ENCODE measurements at places on chromosomes 11 and 22. TPM values are rescaled to one million over a fixed set of nuclear protein-coding genes. Genes with fewer than 3 reads are reported as not detected.

DNA sequence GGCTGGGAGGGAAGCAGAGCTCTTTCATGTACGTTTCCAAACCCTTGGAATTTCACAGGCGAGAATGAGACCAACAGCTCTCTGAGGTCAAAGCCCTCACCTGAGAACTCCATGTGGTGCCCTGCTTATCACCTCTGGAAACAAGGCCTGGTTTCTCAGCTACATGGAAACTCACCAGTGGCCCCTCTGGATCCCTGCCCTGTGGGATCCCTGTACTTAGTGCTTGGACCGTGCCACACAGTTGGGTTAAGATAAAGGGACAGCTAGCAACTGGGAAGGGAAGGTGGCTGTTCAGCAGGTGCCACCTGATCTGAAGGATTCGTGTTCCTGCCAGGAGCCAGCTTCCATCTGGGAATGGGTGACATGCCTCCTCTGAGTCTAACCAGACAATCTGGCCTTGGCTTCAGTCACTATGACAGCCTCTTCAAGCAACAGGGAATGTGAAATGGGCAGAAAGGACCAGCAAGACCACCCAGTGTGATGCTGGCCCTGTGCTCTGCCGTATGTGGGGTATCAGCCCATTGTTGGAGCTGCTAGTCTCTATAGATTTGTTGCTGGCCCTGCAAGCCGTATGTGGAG lies 54.3 kb upstream of the BID start:
- no peak for DNase-seq

- DNase-seq = no peak
These were observed 223.6 kb downstream of the ADAMTS15 start for GRCh38 chr11:130671801-130672700.

WNT11 gene
- not detected for total RNA-seq

DNA sequence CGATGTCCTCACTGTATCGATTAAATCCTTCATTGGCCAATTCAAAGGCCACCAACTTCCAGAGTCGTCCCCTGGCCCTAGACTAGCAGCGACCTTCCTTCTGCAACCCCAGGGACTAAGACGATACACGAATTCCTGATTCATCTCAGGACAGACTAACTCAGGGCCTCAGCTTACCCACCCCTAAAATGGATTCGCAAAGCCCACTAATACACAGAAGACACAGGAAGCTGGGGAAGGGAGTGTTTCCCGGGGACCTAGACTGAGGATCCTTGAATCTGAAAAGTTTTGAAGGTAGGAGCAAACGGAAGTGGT lies 509 bp downstream of the LAMTOR1 start:
- DNase-seq = no peak

PATE2 gene
- not detected for total RNA-seq

C11orf97 gene
- not detected for total RNA-seq

- DNase-seq = no peak
These were observed 24.7 kb downstream of the EXT2 start for GRCh38 chr11:44120169-44120568.

GRCh38 chr11:8282631-8283030 lies 19.0 kb upstream of the LMO1 start:
- DNase-seq = no peak

- no peak for DNase-seq
These were observed at the start of gene SOX6 for GRCh38 chr11:16356057-16356760. Gene SOX6, minus strand, starts transcription at chr11:16356546. Its CDS starts 15,298 bp downstream, at chr11:16341248.

GRCh38 chr11:46694072-46694471 lies 6.3 kb downstream of the ARHGAP1 start:
- DNase-seq = no peak

DNA sequence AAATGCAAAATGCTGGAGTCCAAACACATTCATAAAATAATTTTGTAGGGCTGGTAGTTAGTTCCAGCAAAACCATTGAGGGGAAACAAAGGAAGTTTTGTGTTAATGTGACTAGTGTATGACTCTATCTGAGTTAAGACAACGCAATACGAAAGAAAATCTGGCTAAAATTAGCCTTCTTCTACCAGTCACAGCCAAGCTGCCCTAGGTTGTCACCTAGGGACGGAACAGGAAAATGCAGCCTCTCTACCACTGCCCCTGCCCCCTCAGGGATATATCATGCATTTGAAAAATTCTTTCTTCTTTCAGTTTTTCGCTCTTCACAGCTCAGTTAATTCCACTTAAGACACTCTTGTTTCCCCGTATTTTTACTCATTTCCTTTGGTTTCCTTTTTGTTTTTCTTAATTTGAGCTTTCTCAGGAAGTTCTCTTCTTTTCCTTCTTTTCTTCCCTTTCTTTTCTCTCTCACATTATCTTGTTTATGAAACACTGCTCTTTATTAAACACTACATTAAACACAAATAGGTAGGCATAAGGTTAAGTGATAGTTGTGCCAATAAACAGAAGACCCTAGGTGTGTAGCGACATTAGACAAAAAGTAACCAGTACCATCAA lies 30.6 kb downstream of the KIRREL3 start:
- DNase-seq = no peak

WNT7B gene
- total RNA-seq = not detected

GRCh38 chr11:1255151-1255550 lies 32.3 kb downstream of the MUC5B start:
- DNase-seq = no peak

DNA sequence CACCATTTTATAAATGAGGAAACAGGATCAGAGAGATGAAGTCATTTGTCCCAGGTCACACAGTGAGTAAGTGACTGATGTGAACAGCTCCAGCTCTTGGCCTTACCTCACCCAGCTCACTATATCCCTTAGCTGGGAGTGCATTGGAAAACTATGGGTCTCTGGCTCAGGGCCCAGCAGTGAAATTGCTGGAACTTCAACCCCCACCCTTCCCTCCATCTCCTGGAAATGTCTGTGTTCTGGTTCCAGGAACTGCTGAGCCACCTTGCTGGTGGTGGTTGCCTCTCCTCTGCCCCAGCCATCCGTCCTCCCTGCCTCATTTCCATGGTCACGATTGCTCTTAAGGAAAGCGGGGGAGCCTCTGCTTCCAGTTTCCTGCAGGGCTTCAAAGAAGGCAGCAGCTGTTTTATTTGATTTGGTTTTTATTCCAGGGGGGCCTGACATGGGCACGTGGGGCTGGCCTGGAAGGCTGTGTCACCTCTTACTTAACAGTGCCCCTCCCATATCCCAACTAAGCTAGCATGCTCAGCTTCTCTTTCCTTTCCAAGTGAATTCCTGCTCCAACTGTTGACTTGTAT lies 46.2 kb upstream of the CSTF3 start:
- no peak for DNase-seq

DNA sequence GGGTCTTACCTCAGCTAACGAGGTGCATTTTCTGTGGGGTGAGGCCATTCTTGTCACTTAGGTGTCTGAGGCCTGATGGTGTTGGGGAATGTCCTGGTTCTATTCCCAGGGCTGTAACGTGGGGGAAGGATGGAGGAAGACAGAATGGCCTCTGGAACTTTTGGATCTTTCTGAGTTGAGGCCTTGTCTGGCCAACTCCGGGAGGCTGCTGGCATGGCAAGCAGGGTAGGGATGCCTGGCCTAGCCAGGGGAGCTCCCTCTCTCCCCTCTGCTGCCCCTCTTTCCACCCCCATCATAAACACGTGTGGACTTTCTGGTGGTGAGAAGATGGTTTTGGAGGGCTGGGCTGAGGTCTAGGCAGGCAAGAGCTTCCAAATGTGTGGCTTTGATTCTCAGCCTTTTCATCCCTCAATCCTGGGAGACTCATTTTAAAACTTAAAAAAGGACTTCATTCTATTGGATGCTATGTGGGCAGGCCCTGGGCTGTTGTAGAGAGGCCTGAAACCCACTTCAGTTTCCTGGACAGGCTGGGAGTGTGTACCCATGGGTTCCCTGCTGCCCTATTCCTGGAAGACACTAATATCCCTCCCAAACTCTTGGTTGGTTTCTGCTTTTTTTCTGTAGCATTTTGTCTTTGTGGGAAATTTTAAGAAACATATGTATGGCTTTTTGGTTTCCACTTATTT lies 30.9 kb downstream of the ZBTB16 start:
- DNase-seq = no peak

DNA sequence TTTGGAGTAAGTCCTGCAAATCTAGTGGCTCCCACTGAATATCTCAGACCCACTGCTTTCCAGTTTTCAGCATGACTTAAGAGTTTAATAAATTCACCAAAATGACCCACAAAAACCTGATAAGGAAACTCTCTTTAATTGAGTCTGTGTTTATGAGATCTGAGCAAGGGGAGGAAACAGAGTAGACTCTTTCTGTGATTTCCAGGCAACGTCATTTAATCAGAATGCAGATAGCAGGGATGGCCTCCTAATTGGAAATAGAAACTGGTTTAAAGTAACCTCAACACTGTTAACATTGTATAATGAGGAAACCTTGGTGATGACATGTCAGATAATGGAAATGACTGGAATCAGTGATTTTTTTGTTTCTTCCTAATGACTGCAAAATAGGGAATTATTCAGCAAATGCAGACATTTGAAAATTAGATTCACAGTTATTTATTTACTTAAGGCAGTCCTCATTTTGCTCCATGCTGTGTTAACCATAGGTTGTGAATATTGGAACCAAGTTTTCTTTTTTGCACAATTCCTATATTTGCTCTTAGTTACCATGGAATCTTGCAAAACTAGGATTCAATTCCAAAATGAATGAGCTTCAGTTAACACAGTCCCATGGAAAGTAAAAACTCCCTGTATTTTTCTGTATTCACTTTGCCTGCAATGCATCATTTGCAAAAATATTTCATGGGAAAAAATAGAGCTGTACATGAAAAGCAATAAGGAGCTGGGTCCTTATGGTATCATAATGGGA lies 1324.5 kb downstream of the LRRC4C start:
- DNase-seq = no peak

GRCh38 chr11:1396375-1396841 lies 6.7 kb downstream of the BRSK2 start:
- no peak for DNase-seq

DNA sequence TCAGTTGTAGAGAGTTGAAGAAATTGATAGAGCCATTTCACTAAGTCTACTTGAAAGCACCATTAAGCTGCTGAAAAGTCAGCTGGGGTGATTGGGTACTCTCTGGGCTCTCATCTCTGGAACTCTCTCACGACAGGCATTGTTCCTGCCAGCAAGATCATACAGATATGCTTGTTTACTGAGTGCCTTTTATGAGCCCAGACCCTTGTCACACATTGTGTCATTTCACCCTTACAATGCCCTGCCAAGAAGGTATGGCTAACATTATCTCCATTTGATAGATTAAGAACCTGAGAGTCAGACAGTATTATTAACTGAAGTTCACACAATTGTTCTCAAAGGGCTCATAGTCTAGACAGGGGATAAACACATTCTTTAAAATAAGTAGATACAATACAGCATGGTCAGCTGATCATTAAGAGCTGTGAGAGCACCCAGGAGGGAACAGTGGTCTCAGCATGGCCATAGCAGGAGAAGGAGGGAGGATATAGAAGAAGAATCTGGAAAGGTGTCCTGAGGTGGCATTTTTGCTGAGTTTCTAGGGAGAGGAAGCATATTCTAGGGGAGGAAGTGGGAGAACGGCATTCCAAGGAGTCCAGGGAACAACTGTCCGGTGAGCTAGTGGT lies 580.5 kb downstream of the INSC start:
- no peak for DNase-seq

GRCh38 chr11:133638921-133639320 lies 106.6 kb upstream of the OPCML start:
- DNase-seq = no peak

C1QTNF4 gene
- total RNA-seq = 0.18 TPM

DNA sequence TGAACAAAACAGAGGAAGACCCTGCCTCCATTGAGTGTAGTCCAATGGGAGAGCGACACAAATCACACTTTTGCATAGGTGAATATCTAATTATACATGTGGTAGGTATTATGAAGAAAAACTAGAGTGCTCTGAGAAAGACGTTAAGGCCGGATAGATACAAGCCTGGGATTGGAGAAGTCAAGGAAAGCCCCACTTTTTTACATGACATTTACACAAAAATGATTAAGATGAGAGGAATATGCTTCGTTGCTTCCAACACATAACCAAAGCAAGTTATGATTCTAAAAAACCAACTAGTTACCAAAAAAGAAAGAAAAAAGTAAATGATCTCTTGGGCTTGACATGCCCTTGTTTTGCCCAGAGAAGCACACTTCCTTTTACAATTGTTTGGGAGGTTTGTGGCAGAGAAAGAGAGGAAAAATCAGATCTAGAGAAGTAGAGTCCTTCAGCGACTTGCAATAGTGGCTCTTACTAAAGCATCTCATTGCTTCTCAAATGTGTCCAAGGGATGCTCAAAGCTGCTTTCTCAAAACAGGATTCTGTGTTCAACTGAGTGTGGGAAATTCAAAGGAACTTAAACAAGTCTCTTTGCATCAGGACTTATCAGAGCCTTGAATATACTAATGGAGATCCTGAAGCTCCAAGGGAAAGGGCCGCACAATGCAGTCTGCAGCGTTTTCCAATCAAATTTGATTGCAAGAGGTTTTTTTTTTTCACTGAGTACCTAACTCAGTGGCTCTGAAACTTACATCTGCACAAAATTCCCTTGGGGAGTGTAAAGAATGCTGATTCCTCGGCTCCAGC lies 38.8 kb downstream of the FLI1 start:
- DNase-seq = no peak

MRPL21 gene
- total RNA-seq = 122 TPM

LRRC32 gene
- total RNA-seq = 4.6 TPM

DNA sequence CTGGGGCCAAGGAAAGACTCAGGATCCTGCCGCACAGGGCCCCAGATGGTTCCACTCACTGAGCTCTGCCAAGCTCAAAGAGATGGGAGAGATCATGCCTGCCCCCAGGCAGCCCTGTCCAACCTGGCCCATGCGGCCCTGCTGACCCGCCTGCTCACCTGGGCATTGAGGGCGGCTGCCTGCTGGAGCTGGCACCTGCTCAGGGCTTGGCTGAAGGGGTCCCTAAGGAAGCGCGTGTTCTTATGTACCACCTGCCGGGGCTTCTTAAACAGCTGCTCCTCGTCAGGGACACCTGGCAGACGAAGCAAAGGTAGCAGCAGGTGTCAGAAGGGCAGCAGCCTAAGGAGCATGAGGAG lies 5.5 kb downstream of the ESS2 start:
- no peak for DNase-seq

PRR33 gene
- 0.08 TPM for total RNA-seq
